Panc1 (cell line): ENCODE measurements at places on chromosomes 16 and 17. TPM values are rescaled to one million over a fixed set of nuclear protein-coding genes. Genes with fewer than 3 reads are reported as not detected.
A peak's percentile ranks its signal among the peaks of the same experiment; 100 is the strongest.

- DNase-seq: no peak
Observed at GRCh38 chr16:83054283-83054682, 427.5 kb downstream of the CDH13 start.

DNA sequence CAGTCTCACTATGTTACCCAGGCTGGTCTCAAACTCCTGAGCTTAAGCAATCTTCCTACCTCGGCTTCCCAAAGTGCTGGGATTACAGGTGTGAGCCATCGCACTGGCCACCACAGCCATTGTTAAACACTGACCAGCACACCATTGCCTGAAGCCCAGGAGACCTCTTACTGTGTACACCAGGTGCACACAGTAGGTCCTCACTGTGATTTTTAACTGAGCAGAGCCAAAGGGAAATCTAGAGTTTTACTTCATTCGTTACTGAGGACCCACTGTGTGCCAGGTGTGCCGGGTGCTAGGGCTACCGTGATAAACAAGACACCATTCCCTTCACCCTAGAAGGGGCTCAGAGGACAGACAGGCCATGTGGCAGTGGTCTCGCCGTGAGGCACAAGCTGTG lies 4.2 kb downstream of the ITGB4 start:
- no peak for DNase-seq

DNA sequence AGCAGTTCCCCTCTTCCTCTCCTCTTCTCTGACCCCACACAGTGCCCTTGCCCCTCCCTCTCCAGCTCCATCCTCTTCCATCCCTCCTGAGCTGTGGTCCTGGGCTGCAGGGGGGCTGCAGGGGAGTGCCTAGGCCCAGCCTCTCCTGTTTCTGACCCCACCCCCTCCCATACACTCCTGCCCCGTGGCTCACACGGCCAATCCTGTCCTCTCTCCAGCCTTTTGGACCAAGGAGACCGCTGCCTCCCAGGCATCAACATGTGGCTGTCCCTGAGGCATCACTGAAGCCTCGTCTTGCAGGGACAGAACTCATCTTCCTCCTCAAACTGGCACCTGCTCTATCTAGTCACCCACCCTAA lies 6.7 kb downstream of the CLUH start:
- DNase-seq: no peak

- peak; percentile 28 for DNase-seq
Observed at GRCh38 chr17:82153745-82154375, 55.8 kb upstream of the FASN start.

DNA sequence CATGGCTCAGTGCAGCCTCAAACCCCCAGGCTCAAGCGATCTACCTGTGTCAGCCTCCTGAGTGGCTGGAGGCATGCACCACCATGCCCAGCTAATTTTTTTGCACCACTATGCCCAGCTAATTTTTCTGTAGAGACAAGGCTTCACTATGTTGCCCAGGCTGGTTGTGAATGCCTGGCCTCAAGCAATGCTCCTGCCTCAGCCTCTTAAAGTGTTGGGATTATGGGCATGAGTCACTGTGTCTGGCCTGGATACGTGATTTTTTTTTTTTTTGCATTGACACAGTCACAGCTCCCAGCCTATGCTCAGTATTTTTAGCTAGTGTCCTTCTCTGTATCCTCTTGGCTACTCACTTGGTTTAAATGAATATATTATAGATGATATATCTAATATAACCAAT lies 377.0 kb upstream of the TNRC6C start:
- DNase-seq: no peak

The CES3 gene
- total RNA-seq: not detected

The MSLN gene
- total RNA-seq: 1.1 TPM
